Common myeloid progenitor, CD34-positive (primary cell): ENCODE measurements at places on chromosomes 3 and 15.

GRCh38 chr15:49464522-49464921 is 41.5 kb downstream of the FGF7 start:
- DNase-seq: no peak

DNA sequence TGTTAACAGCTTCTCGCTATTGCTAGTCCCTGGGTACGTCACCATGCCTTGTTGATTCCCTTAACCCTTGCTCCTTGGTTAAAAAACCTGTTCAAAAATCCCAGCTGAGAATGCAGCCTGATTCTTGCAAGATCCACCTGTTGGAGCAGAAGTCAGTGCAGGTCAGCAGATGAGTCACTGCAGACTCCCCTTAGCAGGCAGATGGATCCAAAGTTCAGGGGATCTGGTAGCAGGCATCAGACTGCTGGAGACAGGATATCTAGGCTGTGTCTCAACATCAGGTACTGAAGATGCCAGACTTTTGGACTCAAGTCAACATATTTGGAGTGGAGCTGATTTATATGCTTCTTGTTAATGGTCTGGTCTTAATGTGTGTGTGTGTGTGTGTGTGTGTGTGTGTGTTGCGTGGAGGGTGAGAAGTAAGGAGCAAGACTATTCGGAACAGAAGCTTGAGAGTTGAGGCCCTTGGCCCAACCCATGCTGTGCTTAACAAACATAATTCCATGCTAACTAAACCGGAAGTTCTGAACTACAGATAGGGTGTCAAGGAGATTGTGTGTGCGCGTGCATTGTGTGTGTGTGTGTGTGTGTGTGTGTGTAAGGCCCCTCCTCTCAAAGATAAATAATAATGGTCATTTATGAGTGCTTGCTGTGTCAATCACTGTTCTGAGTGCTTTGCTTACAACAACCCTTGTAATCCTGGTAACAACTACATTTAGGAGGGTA is 1.0 kb upstream of the C3orf52 start:
- DNase-seq: no peak

- no peak for DNase-seq
Observed at GRCh38 chr3:59161048-59161447, 111.2 kb upstream of the CFAP20DC start.

- DNase-seq: no peak
Observed at GRCh38 chr3:175383371-175383770, 524.2 kb downstream of the NAALADL2 start.

DNA sequence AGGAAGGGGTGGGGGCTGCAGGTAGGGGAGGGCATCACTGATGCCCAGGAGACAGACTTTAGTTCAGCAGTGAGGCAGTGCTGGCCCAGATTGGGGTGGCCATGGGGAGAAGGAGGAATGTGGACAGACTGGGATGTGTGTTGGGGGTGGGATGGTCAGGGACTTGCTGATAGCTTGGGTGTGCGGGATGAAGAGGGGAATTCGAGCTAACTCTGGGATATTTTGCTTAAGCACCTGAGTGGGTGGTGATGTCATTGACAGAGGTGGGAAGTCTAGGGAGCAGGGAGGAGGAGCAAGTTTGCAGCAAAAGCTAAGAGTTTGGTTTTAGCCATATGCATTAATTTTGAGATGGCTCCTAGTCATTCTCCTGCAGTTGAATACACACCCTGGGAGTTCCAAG is 207.5 kb downstream of the RPLP1 start:
- DNase-seq: no peak
